ENCODE measurements at places on chromosomes 12 and 14. TPM values are rescaled to one million over a fixed set of nuclear protein-coding genes. Genes with fewer than 3 reads are reported as not detected.

The CLEC2A gene
- not detected for total RNA-seq

The CABP1 gene
- not detected for total RNA-seq

The IFNG-AS1 gene
- total RNA-seq: 0.86 TPM

The DNM1L gene
- 76.3 TPM for total RNA-seq

The DLK1 gene
- 0.39 TPM for total RNA-seq

The FIGNL2 gene
- total RNA-seq: under 0.01 TPM

The DPF3 gene
- 1.6 TPM for total RNA-seq

The KCTD10 gene
- 127 TPM for total RNA-seq

The SLC25A47 gene
- total RNA-seq: not detected

The LUM gene
- total RNA-seq: 7,416 TPM

The FLRT2 gene
- total RNA-seq: 36.0 TPM
